ENCODE measurements at places on chromosomes 5 and 9.

GRCh38 chr9:87034841-87035240 is 87.5 kb upstream of the GAS1 start:
- DNase-seq = no peak

GRCh38 chr5:135398160-135398854 is 724 bp downstream of the MACROH2A1 start:
- DNase-seq = peak; percentile 28

GRCh38 chr5:58211441-58211840 is 248.4 kb downstream of the PLK2 start:
- DNase-seq = no peak

GRCh38 chr5:53568871-53569270 is 8.4 kb downstream of the NDUFS4 start:
- peak; percentile 69 for DNase-seq
